ENCODE measurements at places on chromosomes 1 and 21.

DNA sequence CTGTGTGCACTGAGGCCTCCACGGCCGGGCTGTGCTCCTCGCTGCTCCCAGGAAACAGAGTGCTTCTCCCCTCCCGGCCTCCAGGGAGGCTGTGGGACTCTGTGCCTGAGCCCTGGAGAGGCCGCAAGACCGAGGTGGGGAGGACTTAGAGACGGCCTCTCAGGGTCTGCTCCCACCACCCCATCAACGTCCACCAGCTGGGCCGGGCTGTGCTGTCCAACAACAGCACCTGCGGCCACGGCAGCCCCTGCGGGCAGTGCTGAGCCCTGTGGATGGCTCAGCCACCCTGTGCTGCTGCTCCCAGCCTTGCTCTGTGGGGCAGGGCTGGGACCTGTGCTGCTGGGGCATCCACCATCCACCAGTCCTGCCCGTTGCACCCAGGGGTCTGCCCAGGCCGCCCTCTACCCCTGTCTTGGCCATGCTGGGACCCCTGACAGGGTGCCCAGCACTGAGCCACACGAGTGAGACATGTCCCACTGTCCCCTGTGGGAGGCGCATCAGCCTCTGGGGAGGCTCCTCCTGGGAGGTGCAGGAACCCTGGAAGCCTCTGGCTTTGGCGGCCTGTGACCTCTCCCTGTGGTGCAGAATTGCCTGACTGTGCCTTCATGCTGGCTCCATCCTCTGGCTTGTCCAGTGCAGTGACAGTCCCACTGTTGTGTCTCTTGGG lies 31.2 kb upstream of the LRRC3 start:
- DNase-seq, result no peak

DNA sequence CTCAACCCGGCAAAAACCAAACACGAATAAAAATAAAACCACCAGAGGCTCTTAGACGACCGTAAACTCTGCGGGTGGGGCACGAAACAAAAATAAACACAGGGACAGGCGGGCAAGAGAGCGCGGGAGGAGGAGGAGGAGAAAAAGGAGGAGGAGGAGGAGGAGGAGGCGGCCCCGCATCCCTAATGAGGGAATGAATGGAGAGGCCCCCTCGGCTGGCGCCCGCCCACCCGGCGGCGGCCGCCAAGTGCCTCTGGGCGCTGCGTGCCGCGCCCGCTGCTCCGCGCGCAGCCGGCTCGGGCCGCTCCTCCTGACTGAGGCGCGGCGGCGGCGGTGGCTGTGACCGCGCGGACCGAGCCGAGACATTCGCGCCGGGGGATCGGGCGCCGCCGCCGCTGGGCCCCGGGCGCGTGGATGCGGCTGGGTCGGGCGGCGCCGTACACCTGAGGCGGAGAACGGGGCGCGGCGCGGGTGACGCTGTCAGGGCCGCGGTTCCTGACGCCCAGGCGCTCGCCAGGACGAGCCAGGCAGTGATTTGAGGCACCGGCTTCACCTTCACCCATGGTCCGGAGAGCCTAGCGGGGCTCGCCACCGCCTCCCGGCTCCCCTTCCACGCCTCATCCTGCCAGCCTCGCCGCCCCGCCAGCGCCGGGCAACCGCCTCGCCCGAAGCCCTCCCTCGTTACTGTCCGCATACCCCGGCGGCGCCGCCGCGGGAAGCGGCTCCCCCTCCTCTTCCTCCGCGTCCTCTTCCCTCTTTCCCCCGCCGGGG lies at the start of gene MARK1:
TSS of gene MARK1 (plus strand) at position 229 of the 771 bp plus-strand sequence. CDS start 687 bp downstream, outside the sequence.
- DNase-seq, result no peak

- DNase-seq, result no peak
Observed at GRCh38 chr1:164443836-164444235, 115.1 kb upstream of the PBX1 start.

DNA sequence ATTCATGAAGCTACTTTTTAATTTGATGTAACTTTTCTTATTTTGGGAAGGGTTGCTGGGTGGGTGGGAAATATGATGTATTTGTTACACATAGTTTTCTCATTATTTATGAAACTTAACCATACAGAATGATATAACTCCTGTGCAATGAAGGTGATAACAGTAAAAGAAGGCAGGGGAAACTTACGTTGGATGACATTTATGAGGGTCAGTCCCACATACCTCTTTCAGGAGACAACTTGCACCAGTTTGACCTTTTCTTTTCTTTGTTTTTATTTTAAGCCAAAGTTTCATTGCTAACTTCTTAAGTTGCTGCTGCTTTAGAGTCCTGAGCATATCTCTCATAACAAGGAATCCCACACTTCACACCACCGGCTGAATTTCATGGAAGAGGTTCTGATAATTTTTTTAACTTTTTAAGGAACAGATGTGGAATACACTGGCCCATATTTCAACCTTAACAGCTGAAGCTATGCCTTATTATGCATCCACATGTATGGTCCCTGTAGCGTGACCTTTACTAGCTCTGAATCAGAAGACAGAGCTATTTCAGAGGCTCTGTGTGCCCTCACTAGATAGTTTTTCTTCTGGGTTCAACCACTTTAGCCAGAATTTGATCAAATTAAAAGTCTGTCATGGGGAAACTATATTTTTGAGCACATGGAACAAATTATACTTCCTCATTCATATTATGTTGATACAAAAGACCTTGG lies 28.0 kb upstream of the KIAA1614 start:
- no peak for DNase-seq

- no peak for DNase-seq
Observed at GRCh38 chr1:9250411-9251381, 16.1 kb downstream of the H6PD start.

DNA sequence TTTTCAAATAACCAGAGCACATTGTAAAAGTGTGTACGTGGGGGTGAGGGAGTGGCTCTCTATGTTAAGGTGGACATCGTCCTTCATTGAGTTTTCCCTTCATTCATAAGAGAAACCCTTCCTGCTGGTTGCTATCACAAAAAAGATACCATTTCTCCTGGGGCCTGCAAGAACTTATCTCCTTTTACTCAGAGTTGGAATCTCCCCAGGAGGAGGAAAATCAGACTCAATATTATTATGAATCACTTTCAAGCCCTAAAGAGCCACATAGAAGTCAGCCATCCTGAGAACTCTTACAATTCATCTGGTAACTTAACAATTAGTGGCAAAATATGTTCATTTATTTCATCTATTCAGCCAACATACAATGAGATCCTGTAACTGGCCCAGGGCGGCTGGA lies 27.1 kb upstream of the TGFBR3 start:
- no peak for DNase-seq

- DNase-seq, result peak; percentile 99
Observed at GRCh38 chr1:185837711-185838110, 103.5 kb downstream of the HMCN1 start.

- no peak for DNase-seq
Observed at GRCh38 chr1:209364716-209365115, 218.8 kb upstream of the CAMK1G start.

GRCh38 chr1:92230736-92231135 lies 13.0 kb downstream of the C1orf146 start:
- DNase-seq, result no peak

- no peak for DNase-seq
Observed at GRCh38 chr1:42983253-42983652, 24.6 kb upstream of the SLC2A1 start.

GRCh38 chr1:165403835-165404482 lies 41.0 kb downstream of the RXRG start:
- DNase-seq, result no peak

DNA sequence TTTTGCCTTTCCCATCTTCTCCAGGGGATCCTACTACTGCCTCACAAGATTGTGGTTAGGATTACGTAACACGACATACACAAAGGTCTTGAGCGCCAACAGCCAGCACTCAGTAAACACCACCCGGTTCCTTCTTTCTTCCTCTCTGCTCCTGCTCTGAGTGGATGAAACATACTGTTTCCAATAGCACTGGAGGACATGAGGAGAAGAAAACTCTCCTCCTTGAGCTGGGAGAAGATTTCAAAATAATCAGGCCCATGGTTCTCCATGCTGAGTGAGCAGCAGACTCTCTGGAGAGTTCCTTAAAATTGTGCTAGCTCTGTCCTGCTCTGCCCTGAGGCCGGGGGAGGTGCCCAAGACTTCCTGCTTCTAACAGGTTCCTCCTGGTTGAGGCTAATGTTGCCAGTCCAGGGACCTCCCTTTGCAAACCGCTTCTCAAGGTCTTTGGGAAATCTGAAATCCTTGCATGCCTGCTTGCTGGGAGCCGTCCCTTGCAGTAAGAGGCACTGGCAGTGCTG lies 29.4 kb upstream of the MX1 start:
- DNase-seq, result no peak

- no peak for DNase-seq
Observed at GRCh38 chr1:84361796-84362195, 36.5 kb upstream of the DNASE2B start.
